Stimulated activated CD4-positive, alpha-beta T cell treated with anti-CD3 and anti-CD28 coated beads, Interleukin-4, amount 100 ng/mL, for 24 hours (primary cell): ENCODE measurements at places on chromosomes 1 and 21.

DNA sequence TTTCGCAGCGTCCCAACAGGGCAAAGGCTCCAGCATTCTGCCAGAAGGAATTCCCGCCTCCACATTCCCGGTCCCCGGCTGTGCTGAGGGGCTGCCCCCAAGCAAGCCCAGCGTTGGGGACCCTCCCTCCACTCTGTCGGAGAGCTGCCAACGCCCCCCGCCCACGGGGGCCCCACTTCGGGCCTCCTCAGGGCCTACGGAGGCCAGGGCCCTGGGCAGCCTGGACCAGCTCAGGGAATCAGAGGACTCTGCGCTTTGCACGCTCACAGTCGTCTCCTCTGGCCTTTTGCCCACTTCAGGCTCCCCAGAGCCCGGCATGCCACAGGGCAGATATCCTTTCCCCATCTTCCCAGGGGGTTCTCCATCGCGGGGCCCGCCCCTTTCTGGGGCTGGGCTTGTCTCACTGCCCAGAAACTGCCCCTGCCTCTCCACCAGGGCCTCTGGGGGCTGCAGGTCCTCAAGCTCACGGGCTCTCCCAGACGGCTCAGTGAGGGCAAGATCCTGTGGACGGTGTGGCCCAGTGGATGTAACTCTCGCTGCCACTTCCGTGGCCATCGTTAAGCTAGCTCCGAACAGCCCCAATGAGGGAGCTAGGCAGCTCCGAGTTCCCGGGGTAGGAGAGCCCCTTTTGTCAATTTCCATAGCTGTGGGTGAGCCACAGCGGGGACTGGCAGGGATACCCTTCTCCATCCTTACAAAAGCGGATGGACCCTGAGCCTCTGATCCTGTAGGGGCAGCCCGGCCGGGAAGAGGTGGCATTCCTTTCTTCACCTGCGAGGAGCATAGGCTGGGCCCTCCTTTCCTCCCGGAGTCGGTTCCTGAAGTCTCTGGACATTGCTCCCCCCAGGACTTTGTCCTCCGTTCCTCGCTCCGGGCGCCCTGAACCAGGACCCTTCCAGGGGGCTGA lies 2.8 kb downstream of the ITPKB start:
- DNase-seq, result no peak

- no peak for DNase-seq
Measured at GRCh38 chr1:174850726-174851125, 149.0 kb upstream of the CACYBP start.

DNA sequence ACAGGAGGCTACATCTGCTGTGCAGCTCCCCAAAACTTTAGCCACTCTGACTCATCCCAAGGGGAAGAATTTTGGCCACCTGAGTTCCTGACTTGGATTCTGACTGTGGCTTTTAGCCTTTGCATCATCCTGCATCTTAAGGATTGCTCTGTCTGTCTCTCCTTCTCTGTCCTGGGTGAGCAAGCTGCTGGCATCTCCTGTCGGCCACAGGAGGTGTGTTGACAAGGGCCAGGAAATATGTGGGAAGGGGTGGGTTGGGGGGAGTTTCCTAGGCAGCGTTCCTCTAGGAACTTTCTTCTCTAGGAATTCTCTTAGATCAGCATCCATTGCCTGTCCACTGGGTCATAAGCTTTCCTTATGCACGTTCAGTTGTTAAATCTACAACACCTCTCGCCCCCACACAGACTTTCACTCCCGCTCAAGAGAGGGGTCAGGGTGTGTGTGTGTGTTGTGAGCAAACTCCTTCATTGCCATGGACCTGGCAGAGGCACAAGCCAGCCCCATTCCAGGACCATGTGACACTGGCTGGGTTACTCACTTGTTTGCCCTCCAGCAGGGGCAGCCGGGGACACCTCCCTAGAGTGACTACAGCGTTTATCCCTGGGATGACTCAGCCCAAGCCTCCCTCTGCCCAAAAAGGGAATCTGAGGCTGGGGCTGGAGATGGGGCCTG lies 145.0 kb upstream of the DUSP10 start:
- DNase-seq, result no peak

- DNase-seq, result no peak
Measured at GRCh38 chr1:72649211-72649888, 367.0 kb upstream of the NEGR1 start.

DNA sequence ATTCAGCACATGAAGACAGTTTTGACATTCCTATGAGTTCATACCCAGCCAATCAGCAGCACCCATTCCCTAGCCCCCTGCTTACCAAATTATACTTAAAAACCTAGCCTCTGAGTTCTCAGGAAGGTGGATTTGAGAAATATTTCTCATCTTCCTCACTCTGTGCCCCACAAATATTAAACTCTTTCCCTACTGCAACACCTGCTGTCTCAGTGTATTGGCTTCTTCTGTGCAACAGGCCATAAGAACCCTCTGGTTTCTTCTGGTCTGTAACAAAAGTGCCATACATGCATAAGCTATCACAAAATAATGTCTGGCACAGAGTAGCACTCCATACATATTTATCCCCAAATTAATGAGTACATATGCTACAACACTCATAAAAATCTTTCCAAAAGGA lies 387.4 kb upstream of the CAMK1G start:
- no peak for DNase-seq

GRCh38 chr1:197774466-197775281 lies 606 bp downstream of the DENND1B start:
- peak; percentile 65 for DNase-seq

DNA sequence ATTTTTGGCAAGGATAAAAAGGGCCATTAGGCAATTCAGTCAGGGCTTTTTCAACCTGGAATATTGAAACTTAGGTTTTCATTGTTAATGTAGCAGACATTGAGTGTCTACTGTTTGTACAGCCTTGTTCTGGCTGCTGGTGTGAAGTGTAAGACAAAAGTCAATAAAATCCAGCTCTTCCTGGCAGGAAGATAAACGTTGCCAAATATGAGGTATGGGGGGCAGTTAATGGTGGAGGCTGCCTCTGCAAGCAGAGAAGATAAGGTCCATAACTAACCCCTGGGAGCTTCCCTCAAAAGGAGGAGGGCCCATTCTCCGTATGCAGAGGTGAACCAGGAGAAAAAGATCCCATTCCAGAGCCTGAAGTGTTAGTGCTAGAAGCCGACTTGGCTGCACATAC lies 19.5 kb upstream of the SHE start:
- no peak for DNase-seq

GRCh38 chr1:182087304-182087703 lies 25.8 kb upstream of the ZNF648 start:
- no peak for DNase-seq

DNA sequence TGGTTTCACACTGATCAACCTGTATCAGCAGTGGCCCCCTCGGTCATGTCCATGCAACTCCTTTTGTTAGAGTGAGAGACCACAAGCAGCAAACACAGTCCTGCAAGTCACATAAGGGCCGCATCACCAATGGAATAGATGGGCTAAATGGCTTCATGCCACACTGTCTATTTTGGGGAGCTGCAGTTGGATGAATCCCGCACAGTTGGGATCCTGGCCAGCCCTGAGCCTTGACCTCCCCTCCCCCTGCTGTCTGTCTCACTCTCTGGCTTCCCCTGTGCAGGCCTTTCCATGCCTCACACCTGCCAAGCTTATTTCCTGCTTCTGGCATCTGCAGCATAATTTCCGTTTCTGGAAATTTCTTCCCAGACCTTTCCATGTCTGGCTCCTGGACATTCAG lies 57.0 kb downstream of the CNIH3 start:
- DNase-seq, result no peak

- DNase-seq, result no peak
Measured at GRCh38 chr1:89887713-89888112, 66.9 kb downstream of the LRRC8D start.

DNA sequence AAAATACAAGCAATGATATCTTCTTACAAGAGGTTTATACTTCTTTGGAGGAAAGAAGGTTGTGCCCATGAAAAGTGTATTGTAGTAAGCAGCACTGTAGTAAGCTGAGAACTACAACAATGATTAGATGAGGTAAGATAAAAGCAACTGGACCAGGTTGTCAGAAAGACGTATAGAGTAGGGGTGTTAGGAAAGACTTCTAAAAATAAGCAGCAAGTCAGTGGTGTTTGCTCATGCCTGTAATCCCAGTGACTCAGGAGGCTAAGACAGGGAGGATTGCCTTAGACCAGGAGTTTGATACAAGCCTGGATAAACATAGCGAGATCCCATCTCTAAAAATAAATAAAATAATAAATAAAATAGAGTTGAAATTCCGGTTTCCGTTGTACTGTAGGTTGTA lies 4.3 kb upstream of the OR10X1 start:
- no peak for DNase-seq

- peak; percentile 62 for DNase-seq
Measured at GRCh38 chr1:33298623-33299277, 22.1 kb downstream of the A3GALT2 start.

DNA sequence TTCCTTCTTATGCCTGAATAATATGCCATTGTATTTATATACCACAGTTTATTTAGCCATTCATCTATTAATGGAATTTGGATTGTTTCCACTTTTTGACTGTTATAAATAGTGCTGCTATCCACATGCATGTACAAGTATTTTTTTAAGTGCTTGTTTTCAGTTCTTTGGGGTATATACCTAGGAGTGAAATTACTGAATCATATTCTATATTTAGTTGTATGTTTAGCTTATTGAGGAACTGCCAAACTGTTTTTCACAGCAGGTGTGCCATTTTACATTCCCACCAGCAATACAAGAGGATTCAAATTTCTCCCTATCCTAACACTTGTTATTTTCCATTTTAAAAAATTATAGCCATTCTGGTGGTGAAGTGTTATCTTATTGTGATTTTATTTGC lies 7.6 kb upstream of the HJV start:
- no peak for DNase-seq

GRCh38 chr1:235287208-235287882 lies 40.6 kb downstream of the ARID4B start:
- no peak for DNase-seq

DNA sequence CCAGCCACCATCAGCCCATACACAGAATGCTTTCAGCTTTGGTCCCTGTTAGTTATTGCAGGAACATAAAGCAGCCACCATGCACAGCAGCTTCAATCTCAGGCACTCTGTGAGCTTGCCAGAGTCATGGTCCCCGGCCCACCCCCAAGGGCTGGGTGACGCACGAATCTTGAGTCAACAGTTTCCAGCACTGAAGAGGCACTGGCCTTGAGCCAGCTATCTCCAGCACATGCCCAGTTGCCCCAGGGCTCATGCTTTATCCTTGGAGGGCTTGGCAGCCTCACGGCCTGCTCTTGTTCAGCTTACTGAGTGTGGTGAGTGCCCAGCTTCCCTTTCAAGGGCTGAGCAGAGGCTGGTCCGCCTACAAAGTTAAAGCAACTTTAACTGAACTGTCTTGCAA lies 200.7 kb upstream of the RAB4A start:
- no peak for DNase-seq

DNA sequence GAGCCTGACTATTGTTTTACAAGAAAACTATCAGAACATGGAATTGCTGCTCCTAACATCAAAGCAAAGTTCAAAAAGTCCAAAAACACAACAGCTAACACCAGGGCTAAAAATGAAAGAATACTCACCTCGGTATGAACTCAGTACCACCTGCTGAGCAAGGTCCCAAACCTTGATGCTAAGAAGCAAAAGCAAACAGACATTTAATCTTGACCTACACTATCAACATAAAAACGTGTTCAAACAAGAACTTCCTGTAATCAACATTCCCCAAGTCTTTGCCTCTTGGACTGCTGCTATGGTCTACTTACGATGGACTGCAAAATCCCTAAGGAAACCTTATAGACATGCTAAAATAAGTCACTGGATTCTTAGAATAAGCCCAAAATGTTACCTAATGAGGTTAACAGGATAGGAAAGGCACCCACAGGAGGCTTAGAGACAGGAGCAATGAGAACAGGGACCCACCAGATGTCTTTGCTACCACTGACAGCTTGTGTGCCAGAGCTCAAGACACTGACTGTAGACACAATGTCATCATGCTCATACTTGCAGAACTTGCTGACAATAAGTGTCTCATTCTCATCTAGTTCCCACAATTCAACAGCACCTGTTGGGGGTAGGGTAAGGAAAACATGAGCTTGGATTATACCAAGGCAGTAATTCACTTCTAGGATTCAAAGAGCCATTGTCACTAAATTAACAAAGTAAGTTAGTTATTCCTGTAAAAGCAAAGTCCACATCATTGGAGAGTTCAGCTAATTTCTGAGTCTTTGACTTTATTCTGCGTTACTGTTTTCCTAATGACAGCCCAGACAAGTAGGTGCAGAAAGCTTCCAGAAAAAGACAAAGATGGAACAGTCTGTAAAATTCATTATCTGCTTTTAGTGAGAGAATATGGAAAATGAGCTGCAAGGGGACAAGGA lies 1.8 kb downstream of the WDR77 start:
- no peak for DNase-seq

DNA sequence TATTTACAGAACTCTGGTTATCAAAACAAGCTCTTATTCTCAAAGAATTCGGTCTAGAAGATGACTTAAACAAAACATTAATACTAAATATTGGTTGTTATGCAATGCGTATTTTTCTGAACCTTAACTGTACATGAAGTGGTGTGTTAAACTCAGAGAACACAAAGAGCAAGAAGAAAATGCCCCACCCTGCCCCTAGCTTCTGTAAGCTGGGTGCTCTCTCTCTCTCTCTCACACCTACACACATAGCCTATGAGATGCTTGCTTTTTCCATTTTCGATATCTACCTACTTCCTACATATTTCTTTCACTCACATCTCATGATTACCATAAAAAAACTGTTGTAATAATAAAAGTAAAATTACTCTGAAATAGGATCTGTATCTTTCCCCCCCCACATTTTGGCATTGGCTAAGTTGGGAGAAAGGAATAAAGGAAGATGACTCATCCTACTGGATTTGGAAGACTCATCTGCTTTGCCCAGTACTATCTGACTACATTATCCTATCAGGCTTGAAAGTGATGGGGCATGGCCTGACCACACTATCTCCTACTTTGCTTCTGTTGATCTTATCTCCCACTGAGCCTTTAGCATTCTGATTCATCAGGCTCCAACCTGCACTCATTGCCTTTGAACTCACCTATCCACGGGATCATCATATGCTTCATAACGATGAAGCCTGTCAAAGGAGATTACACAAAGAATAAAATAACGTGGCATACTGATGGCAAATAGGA lies 2.9 kb downstream of the CRYZ start:
- no peak for DNase-seq

DNA sequence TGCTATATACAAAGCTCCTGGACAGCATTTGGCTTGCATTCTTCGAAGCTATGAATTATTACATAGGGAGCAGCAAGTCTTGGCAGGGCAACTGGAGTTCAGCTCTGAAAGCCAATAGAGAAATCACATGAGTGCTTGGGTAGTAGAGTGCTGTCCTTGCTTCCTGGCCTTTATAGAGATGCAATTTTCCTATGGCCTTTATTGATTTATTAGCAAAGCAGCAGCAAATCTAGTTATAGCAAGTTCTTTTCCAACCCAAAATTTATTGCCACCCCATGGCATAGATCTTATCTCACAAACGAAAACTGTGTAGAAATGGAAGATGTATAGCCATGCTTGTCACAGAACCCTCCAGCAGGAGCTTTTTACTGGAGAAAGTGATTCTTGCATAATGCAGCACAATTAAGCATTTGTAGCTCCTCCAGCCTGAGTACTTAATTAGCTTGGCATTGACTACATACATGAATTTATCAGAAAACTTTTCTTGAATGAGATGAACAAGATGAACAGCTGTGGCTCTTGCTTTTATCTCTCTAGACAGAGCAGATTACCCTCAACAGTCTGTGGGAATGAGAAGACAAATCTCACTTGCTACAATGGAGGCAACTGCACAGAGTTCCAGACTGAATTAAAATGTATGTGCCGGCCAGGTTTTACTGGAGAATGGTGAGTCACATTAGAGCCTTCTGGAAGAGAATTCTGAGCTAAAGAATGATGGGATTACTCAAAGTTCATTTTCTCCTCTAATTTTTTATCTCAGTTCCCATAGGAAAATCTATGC lies 170.1 kb downstream of the CRB1 start:
- DNase-seq, result no peak
